ENCODE measurements at places on chromosomes 12 and 14.
A peak's percentile ranks its signal among the peaks of the same experiment; 100 is the strongest.

- DNase-seq = no peak
Observed at GRCh38 chr12:29200586-29200985, 51.5 kb downstream of the FAR2 start.

GRCh38 chr12:130972586-130972950 lies 18.9 kb downstream of the ADGRD1 start:
- no peak for DNase-seq

DNA sequence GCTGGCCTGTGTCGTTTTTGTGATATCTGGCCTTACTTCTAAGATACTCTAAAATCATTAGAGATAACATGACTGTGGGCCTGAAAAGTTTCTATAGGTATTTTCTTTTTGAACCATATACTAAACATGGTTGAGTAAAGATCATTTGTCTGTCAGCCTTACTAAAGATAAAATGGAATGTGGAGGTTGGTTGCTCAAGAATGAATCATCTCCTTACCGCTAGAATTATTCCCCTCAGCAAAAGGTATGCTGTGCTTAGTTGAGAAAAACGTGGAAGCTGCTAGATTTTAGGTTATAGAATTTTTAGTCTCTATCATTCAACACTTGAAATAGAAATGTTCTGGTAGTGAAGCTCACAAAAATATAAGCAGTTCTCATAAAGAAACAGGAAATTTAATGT lies 407.3 kb downstream of the AEBP2 start:
- peak; percentile 69 for DNase-seq

DNA sequence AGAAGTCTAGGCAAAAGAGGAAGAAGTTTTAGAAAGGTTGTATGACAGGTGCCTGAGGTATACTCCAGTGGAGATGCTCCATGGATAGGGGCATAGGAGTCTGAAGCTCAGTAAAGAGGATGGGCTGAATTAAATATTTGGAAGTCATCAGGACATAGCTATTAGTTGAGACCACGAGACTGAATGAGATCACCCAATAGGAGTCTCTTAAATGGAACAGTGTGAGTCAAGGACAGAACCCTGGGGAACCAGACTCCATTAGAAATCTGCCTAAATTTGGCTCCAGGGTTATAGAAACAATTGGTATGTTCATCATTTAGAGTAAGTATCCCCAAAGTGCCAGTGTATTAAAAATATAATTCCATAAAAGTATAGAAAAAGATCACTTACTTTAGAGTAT lies 172.6 kb downstream of the PRKCH start:
- DNase-seq = peak; percentile 23

GRCh38 chr14:24351517-24351916 lies 11.7 kb upstream of the RIPK3 start:
- peak; percentile 43 for DNase-seq

GRCh38 chr14:59229653-59230406 lies 41.4 kb downstream of the DAAM1 start:
- DNase-seq = no peak

- no peak for DNase-seq
Observed at GRCh38 chr12:105819549-105819948, 319.2 kb downstream of the NUAK1 start.

Measured in IMR-90 (cell line).